ENCODE measurements at places on chromosomes 3 and 15.

DNA sequence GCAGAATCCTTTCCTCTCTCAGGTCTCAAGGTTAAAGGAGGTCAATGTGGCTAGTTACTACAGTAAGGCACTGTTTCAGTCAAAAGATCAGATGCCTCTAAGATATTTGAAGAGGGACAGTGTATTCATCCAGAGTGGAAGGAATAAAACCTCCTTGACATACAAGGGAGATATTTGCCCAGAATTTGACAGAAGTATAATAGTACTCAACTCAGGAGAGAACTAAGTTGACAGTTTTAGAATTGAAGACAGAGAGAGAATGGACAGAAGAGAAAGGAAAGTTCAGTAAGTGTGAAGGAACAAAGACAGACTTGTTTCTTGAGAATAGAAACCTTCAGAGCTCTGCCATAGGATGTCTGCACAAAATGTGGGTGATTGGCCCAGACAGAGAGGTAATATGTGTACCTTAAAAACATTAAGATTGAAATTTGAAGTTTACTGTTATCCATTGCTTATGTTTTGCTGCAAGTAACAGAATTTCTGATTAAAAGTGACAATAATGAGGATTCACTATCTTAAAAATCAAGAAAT lies 507.1 kb downstream of the IGSF11 start:
- DNase-seq = no peak

- no peak for DNase-seq
Measured at GRCh38 chr3:77682162-77682561, 642.3 kb downstream of the ROBO2 start.

DNA sequence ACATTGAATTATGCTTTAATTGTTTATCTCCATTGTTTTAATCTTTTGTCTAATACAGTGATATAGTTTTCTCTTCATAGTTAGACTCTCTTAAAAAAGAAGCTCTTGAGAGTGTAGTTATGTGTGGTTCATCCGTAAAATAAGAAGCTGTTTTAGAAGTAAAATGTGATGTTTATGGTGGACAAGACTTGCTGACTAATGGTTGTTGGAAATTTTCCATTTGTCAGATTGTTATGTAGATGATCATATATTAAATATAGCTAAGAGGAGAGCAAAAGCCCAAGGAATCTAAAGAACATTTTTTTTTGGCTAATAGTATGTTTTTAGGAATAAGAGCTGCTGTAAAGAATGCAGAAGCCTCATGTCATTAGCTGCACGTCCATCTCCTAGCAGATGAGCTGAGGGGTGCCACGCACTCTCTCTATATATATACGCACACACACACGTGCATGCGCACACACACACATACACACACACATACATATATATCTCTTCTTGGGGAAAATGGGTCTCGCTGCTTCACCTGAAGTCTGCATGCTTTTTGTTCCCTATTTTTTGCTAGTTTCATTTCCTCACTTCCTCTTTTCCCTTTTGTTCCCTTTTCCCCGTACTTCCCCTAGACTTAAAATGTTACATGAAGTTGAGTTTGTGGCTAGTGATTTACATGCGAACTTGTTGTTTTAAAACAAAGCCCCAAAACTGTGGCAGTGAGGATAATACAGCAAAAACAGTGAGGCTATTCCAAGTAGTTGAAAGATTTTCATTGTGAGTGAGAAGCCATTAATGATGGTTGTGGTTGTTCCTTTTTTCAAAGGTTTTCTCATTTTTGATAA lies 107.8 kb downstream of the MBNL1 start:
- DNase-seq = no peak

DNA sequence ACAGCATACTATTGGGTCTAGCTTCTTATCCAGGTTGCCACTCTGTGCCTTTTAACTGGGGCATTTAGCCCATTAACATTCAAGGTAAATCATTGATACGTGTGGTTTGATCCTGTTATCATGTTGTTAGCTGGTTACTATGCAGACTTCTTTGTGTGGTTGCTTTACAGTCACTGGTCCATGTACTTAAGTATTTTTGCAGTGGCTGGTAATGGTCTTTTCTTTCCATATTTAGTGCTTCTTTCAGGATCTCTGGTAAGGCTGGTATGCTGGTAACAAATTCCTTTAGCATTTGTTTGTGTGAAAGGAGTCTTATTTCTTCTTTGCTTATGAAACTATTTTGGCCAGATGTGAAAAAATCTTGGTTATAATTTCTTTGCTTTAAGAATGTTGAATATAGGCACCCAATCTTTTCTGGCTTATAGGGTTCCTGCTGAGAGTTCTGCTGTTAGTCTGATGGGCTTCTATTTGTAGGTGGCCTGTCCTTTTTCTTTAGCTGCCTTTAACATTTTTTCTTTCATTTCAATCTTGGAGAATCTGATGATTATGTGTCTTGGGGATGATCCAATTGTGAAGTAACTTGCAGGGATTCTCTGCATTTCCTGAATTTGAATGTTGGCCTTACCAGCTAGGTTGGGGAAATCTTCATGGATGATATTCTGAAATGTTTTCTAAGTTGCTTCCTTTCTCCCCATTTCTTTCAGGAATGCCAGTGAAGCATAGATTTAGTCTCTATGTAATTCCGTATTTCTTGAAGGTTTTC lies 39.3 kb downstream of the CCR1 start:
- no peak for DNase-seq

DNA sequence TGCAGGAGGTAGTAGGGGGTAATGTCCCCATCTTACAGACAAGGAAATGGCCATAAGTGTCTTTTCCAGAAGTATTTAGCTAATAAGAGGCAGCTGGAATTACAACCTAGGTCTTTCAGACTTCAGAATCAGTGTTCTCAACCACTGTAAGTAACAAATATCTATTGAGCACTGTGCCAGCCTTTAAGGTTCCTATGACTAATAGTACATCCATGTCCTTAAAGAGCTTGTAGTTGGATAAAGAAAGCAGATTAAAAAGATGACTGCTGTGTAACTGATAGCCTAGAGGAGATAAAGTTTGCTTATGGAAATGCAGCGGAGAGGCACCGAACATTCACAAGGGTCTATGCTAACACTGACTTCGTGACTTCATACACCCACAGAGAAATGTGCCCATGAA lies 136.0 kb downstream of the KCNMB2 start:
- DNase-seq = no peak

GRCh38 chr3:16514021-16514700 lies 662 bp upstream of the RFTN1 start:
- no peak for DNase-seq

GRCh38 chr15:90421527-90421926 lies 33.5 kb downstream of the IQGAP1 start:
- no peak for DNase-seq

GRCh38 chr15:95559875-95560394 lies 770.6 kb upstream of the NR2F2 start:
- no peak for DNase-seq

GRCh38 chr15:63655683-63656372 lies 58.6 kb downstream of the FBXL22 start:
- DNase-seq = no peak

DNA sequence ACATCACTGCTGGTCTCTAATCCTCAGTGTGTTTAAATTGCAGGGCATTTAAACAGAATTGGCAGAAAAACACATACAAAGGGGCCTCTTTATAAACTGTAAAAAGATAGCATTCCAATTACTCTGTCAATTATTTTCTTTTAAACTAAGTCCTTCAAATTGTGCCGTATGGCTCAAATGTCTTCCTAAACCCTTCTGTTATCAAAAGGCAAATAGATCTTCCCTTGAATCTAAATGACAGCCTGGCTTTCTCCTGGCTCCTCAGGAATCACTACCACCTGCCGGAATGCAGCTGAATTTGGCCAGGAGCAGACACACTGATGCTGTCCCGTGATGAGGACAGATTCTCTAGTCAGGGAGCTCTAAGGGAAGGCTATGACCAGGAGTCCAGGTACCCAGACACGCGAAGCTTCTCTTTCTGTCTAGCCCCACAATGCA lies 85.6 kb downstream of the IGF2BP2 start:
- DNase-seq = no peak

GRCh38 chr3:10551821-10552630 lies 46.6 kb upstream of the ATP2B2 start:
- peak; percentile 78 for DNase-seq

DNA sequence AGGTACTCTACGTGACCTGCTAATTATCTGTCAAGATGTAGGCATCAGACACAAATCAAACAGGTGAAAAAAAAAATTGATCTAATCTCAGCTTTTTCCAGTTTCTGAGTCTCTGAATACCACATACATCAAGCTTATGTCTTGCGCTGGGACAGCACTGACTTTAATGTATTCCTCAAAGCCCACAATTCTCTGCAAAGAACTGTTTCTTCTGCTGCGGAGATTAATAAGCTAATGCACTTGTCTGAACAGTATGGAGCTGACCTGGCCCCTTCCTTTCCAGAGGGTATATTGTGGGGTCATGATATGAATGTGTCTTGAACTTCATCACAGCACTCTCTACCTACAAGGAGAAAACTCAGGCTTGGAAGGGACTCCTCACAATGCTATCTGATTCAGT lies 87.8 kb downstream of the FOXB1 start:
- no peak for DNase-seq

GRCh38 chr3:171135549-171135948 lies 109.0 kb upstream of the SLC2A2 start:
- no peak for DNase-seq

DNA sequence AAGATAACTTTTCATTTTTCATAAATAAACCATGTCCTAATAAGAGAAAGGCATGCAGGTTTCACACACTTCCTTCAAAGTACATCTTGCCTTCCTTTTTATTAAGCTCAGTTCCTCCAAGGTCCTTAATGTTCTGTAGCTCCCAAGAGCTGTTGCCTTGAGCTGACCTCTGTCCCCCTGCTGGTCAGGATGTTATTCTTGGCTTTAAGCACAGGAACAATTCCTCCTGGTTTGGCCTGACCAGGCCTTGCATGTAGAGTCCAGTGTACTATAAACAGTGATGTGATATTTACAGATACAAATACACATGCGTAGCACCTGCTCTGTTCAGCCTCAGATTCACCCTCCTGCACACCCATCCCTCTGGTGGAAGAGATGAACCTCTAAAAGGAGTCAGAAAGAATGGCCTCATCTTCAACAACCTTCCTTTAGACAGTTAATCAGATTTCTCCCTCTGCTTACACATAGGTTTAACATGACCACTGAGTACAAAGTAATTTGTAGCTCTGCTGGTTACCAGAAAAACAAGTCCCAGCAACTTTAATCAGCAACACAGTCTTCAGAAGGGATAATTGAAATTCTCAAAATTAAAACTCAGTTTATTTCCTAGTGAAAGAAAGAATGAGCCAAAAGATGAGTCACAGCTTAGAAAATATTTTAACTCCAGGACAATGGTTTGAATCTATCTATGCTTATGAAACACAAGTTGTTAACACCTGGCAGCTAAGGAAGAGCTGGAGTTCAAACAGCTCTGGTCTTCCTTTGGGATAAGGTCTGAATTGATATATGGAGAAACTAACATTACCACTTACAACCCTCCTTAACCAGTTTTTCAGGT lies 46.5 kb downstream of the PTPN9 start:
- DNase-seq = no peak

DNA sequence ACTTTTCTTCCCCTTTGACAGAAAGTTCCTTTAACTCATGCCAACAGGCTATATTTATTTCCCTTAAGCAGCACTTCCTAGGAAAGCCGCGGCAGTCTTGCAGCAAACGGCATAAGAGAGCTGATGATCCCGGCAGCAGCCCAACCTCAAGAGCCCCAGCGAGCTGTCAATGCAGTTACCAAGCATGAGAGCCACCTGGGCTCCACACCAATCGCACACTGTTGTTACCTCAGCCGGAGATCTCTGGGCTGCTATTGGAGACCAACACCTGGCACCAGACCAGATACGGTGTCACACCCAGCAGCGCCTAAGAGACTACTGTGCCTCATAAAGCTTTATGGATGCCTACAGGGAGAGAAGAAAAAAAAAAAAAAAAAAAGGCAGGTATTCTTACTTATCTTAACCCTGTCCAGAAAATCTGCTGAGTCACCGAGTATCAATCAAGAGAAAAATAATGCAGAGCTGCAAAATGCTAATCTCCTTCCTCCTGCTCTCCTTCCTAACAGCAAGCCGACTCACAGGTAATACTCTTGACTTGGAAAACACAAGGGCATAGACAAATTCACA lies 11.7 kb downstream of the ABCC5 start:
- no peak for DNase-seq

GRCh38 chr3:85377115-85377514 lies 418.3 kb downstream of the CADM2 start:
- no peak for DNase-seq

GRCh38 chr15:96972201-96972600 lies 641.7 kb downstream of the NR2F2 start:
- DNase-seq = no peak

GRCh38 chr3:11145888-11146287 lies 8.4 kb upstream of the HRH1 start:
- no peak for DNase-seq

DNA sequence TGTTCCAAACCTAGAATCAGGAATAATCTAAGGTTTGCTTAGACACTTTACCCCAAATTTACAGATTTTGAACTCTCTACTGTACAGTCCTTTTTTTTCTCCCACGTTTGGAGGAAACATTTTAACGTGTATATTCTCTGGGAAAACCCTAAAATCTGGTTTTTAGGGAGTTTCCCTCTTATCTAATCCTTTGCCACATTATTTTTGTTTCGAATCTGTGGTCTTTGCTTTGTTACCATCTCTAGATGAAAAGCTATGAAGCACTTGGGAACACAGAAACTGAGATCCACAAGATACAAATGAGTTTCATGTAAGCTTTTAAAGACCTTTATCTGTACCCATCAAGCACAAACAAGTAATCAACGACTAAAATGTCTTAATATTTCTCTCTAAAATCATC lies 41.3 kb downstream of the PLD1 start:
- DNase-seq = no peak

DNA sequence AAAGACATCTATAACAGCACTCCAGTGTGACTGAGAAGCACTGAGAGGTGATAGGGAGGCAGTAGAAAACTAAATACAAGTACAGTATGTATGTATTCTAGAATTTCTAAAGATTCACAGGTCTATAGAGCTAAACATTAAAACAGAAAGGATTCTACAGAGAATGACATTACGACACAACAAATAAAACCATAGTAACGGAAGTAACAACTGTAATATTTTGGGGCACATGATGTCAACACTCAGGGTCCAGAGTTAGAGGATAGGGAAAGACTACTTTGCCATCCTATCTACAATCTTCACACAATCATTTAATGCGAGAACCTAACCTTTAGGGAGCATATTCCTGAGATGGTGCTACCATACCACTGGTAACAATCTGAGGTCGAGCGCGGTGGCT lies 13.6 kb downstream of the UBXN7 start:
- DNase-seq = no peak

- no peak for DNase-seq
Measured at GRCh38 chr15:81327516-81327915, 3.6 kb upstream of the STARD5 start.

All from stimulated activated CD4-positive, alpha-beta T cell treated with anti-CD3 and anti-CD28 coated beads, Interleukin-1b, Interleukin-23, amount 100 ng/mL, for 1 hour (primary cell).